ENCODE measurements at places on chromosomes 13 and 19.

DNA sequence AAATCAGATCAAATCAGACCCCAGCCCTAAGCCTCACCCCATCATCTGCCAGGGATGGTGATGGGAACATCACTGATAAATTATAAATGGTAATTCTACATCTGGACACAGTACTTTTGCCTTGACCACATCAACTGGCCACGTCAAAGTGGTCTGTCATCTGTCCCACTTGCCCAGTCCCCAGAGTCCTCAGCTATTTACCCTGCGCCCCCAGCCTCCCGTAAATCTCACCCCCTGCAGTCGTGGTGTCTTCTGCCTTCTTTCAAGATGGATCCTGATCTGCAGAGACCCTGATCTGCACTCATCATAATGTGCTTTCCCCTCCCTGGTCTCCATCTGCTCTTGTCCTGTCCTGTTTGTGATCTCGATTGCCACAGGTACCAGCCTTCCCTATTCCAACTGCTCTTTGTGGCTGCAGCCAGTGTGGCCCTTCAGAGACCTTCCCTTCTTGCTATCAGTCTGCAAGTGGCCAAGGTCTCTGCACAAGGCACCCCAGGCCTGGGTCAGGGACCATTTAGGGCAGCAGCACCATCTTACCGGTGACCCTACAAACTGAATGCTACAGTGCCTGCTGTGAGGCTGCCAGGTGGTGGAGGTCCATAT, 26.7 kb upstream of the POP4 start:
- DNase-seq = no peak

- DNase-seq = no peak
These were observed 36.0 kb downstream of the KEAP1 start for GRCh38 chr19:10467104-10467706.

DNA sequence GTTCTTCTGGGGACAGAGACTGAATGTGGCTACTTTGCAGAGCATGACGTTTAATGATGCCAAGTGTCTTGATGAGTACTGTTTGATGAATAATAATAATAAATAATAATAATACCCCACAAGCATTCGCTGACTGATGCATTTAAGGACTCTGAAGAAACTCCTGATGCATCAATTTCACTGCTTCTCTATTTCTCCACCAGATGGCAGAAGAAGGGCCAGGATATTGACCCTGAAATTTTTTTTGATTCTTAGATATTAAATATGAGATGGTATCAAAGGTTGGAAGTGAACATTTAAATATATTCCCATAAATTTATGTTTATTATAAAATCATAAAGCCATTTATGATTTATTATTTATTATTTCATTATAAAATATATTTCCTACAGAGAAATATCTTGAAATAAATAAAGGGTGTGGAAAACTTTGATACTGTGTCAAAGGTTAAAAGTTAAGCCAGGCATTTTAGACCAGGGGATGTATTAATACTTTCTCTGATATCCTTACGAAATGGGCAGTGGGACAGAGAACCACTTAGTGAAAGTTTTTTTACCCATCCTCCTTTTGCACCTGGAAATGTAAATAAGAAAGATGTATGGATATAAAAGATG, 170.9 kb downstream of the LACC1 start:
- no peak for DNase-seq

DNA sequence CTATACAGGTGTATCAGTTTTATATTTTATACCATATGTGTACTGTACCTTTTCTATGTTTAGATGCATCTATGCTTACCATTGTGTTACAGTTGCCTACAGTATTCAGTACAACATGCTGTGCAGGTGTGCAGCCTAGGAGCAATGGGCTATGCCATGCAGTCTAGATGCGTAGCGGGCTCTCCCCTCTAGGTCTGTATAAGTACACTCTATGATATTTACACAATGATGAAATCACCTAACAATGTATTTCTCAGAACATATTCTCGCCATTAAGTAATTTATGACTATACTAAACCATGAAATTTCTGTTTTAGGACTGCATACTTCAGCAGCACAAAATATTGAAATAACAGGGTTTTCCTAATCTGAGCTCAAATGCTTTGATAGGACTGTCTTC, 179.6 kb downstream of the RFC3 start:
- no peak for DNase-seq

- DNase-seq = no peak
These were observed 797.7 kb upstream of the ARGLU1 start for GRCh38 chr13:107365466-107366215.

DNA sequence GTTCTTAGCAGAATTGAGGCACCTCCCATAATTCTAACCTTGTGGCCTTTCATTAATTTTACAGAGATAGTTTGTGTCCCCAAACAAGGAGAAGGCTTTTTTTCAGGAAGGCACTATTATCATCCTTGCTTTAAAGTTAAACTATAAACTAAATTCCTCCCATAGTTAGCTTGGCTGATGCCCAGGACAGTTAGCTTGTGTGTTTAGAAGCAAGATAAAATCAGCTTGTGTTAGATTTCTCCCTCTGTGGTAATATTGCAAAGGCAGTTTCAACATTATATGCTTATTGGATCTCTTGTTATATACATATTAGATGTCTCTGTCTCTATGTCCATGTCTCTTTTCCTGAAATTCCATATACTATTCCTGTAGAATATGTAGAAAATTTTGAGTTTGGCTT, 342.7 kb downstream of the TBC1D4 start:
- DNase-seq = no peak

GRCh38 chr13:38879278-38879677, 111.4 kb downstream of the STOML3 start:
- DNase-seq = no peak

DNA sequence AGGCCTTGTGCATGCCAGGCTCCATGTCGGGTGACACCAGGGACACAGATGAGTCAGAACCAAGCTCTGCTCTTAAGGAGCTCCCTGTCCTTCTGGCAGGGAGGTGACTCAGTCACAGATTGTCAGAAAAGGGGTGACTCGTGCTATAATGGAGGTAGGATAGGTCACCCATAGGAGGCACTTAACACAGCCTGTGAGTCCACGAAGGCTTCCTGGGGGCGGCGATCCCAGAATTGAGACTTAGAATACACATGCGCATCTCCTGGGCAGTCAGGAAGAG, 19.6 kb downstream of the FUZ start:
- DNase-seq = no peak

- DNase-seq = no peak
These were observed 5.9 kb downstream of the CEACAM19 start for GRCh38 chr19:44677019-44677811.

GRCh38 chr13:98111168-98112098, 31.5 kb upstream of the FARP1 start:
- DNase-seq = no peak

DNA sequence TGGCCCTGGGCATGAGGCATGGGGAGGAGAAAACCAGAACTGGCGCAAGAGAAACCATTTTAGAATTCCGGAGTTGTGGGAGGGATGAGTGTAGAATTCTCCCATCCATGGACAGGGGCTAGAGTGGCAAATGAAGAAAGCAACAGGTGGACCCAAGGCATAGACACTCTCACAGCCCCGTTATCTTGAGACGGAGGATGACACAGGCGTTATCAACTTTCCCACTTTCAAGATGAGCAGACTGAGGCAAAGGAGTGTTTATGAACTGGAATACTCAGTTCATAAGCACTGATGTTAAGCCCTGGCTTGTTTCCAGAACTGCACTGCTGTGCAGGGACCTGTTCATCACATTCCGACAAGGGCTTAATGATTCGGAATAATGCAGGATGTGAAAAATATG, 1.1 kb upstream of the GTF3A start:
- DNase-seq = no peak

- DNase-seq = no peak
These were observed 352.0 kb upstream of the DACH1 start for GRCh38 chr13:72218966-72219365.

DNA sequence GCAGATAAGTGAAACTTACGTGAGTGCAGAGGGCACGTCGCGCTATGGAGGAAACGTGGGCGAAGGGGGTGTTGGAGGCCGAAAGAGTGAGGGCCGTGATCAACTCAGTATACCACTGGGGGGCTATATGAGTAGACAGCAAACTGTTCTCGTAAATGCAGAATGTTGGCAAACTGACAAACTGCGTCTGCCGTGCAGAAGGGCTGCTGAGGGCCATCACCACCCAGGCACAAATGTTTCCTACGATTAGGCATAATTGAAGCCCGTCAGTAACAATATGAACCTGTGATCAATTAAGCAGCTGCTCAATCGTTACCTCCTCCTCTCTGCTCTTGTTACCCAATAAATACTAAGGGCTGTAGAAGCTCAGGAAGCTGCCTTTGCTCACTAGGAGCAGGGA, 17.3 kb upstream of the MADCAM1 start:
- DNase-seq = no peak

- no peak for DNase-seq
These were observed 59.6 kb downstream of the KCNRG start for GRCh38 chr13:50074843-50075242.

- DNase-seq = no peak
These were observed 1.9 kb downstream of the RETN start for GRCh38 chr19:7670790-7671189.

DNA sequence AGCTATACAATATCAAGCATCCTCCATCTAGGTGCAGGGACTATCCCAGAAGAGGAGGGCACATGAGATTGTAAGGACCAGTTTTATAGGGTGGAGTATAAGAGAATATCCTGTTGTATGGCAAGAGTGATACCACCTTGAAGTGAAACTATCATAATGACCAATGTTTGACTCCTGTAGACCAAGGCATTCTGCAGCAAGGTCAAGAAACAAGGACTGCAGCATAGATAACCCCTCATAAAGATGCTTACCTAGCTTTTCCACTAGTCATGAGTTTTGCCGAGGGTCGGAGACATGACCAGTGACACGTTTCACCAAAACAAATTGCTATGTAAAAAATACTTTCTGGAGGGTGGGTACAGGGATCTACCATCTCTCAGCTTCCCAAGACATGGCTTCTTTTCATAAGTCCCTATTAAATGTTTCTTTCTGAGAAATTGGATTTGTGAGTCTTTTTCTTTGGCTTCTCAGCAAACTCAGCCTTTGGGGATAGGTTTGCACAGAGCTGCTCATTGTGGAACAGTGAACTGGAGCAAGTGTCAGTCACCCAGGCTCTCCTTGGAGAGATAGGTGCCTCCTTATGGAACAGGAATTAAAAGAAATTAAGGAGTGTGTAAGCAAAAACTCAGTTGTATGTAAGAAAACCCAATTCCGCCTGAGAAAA, 28.2 kb upstream of the CYSLTR2 start:
- DNase-seq = no peak

DNA sequence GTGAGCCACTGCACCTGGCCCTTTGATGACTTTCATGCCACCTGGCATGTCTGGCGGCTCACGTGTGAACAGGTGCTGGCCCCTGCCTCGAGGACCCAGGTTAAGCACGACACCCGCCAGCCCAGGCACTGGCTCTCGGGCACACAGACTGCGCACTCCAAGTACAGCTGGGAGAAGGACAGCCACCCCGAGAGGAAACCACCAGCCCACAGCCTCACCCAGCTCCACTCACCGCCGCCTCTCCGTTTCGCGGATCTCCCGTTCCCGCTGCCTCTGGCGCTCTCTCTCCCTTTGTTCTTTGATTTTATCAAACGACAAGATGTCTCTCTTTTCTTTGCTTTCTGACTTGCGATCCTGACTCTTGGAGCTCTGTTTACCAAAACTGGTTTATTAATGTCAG, 27.4 kb upstream of the TINCR start:
- no peak for DNase-seq

DNA sequence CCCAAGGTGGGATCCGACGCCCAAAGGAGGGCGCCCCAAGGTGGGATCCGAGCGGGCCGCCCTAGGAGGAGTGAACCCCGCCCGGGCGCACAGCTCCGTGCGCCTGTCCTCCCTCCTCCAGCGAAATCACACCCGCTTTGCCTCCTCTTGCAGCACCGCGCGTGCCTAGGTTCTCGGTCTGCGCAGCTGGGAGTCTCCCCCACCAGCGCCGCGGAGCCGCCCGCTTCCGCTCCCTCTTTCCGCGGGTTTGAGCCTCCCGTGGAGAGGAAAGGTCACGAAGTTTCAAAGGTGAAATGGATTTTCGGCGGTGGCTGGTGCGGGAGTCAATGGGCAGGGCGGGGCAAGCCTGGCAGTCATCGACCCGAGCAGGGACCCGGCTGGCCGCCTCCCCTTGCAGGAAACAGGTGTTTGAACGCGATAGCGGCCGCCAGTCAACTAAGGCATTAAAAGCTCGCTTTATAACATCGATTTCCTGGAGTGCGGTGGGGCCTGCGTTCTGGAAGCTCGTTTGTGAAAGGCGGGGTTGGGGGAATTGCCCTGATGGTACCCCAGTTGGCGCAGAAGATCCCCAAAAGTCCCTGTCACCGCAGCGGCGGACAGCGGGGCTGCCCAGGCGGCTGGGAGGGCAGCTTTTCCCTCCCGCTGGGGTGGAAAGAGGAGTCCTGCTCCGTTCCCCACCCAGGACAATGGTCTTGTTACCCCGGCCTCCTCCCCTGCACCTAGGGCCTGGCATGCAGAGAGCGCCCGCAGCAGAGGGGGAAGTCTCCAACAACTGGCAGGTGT, 9.0 kb upstream of the SOX1 start:
- DNase-seq = no peak

GRCh38 chr19:13727798-13728197, 36.5 kb upstream of the MRI1 start:
- DNase-seq = no peak

DNA sequence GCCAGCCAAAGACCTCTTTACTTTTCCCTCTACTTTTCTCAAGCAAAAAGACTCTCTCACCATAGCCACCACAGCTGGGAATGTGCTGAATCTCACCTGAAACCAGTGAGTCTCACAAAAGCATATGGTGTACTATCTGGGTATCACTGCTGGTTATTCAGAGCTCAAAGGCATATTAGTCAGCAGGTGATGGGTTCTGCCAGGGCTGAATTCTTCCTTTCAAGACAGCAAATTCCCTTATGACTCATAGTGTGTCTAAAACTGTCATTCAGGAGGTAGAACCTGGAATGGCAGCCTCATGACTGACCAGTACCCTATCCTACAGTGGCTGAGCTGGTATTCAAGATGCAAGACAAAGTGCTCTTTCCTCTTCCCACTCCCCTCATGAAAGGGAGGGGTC, 2859.1 kb downstream of the PCDH9 start:
- DNase-seq = no peak

GRCh38 chr19:19113040-19113626, 25.1 kb downstream of the TMEM161A start:
- DNase-seq = no peak

- DNase-seq = no peak
These were observed 7.5 kb upstream of the ZBTB32 start for GRCh38 chr19:35696835-35697234.

DNA sequence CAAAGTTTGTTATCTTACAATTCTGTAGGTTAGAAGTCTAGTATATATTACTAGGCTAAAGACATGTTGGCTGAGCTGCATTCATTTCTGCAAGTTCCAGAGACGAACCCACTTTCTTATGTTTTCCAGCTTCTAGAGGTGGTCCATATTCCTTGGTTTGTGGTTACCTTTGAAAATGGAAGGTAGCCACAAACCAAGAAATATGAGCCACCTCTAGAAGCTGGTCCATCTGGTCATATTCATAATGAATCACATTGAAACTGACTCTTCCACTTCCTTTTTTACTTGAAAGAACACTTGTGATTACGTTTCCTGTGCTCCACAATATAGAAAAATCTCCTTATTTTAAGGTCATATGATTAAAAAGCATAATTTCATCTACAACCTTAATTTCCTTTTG, 943.0 kb upstream of the PCDH9 start:
- no peak for DNase-seq

Data from C1 segment of cervical spinal cord (tissue), 14 donors.